ENCODE measurements at places on chromosomes 6 and 20.

- DNase-seq = no peak
These were observed 441.9 kb upstream of the PTCHD4 start for GRCh38 chr6:48552905-48553304.

- DNase-seq = no peak
These were observed 9.2 kb upstream of the TFAP2A start for GRCh38 chr6:10424040-10424439.

GRCh38 chr6:42860481-42860880, 18.9 kb upstream of the RPL7L1 start:
- no peak for DNase-seq

DNA sequence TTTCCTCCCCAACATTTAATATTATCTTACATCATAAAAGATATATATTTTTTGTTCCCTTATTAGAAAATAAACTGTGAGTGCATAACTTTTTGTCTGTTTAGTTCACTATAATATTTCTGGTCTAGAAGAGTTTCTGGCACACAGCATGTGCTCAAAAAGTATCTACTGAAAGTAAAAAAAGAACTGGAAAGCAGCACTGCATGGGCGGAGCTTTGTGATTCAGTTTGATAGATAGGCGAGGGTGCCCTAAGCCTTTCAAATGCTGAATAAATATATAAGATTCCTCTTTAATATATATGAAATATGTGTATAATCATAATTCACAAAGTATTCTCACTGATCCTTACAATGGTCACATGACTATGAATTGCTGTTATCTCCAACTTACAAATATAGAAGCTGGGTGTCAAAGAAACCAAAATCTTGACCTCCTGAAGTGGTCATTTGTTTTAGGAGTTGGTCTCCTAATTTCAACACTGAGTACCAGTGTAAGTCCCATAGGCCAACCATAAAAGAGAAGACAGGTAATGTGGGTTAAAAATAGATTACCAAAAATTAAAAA, 50.8 kb downstream of the OR2B2 start:
- no peak for DNase-seq

DNA sequence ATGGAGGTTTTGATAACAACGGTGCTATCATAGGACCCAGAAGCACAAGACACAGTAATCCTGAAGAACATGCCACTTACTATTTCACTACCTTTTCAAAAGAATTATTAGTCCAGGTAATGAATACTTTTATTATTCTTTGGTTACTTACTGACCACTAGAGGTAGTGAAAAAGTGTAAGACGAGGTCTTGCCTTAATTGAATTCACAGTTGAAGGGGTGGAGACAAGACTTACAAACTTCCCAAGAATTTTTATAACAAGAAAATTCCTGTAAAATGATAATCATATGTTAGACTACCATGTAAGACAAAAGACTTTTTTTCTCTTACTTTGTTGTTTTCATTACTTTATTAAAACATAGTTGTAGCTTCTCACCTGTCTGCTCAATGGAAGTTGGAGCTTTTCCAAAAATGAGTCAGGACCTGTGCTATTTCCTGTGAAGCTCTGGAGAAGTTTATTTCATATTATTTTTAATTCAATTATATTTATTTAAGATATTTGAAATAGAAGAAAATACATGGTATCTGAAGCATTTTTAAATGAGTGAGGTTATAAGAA, 52.4 kb downstream of the DOP1A start:
- DNase-seq = no peak

- no peak for DNase-seq
These were observed 502.2 kb upstream of the JARID2 start for GRCh38 chr6:14743474-14744211.

DNA sequence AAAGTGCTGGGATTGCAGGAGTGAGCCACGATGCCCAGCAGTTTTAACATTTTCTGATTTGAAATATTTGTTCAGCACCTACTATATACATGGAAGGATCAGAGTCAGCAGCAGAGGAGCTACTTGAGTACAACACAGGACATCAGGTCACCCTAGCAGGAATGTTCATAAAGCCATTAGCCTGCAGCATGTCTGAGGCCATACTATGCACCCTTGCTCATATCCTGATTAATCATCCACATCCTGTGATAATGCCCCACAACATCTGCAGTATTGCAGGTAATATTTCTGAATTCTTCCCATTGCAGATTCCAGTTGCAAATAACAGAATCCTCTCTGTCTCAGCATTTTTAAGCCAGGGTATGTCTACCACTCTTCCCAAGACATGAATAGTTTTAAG, 171.0 kb upstream of the PRND start:
- DNase-seq = no peak

DNA sequence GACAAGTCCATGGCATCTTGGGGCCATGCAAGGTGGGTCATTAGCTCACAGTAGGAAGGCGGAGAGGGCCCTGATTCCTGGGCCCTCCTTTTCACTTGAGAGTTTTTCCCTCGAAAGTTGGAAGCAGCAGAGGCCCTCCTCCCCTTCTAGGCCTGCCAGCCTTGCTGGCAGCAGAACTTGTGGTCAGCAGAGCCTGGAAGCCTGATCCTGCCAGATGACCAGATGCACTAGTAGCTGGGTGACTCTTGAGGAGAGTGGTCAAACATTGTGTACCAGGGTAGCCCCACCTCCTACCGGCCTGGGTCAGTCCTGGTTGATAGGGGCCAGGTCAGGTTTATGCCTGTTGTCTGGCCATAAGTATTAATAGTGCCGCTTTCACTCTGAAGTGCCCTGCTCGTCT, 3.8 kb upstream of the HMGA1 start:
- DNase-seq = no peak

- DNase-seq = no peak
These were observed 187.6 kb downstream of the EPM2A start for GRCh38 chr6:145547594-145548335.

GRCh38 chr20:1685304-1686052, 27.9 kb upstream of the SIRPG start:
- DNase-seq = no peak

DNA sequence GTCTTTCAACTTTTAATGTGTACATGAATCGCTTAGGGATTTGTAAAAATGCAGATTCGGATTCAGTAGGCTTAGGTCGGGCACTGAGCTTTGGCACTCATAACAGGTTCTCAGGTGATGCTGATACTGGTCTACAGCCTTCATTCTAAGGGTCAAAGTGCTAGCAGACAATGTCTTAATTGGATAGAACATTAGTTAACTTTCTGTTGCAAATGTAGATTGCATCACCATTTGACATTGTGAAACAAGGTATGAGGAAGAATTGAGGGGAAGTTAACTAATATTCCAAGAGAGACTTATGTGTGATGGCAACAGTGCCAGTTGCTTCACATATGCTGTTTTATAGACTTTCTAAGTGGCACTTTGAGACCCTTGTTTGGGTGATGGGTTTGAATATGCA, 86.9 kb downstream of the MLIP start:
- DNase-seq = no peak

DNA sequence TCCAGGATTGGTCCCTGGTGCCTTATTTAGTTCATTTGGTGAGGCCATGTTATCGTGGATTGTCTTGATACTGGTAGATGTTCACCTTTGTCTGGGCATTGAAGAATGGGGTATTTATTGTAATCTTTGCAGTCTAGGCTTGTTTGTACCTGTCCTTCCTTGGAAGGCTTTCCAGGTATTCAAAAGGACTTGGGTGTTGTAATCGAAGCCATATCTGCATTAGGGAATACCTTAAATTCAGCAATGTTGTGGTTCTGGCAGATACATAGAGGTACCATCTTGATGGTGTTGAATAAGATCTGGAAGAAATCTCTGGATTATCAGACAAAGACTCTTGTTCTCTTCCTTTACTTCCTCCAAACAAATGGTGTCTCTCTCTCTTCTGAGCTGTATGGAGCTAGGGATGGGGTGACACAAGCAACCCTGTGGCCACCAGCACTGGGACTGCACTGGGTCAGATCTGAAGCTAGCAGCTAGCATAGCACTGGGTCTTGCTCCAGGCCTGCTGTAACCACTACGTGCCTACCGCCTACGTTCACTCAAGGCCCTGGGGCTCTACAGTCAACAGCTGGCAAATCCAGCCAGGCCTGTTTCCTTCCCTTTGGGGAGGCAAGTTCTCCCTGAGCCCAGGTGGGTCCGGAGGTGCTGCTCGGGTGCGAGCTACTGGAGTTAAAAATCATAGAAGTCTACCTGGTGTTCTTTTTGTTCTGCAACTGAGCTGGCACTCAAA, 261.1 kb upstream of the CITED2 start:
- DNase-seq = no peak

- DNase-seq = no peak
These were observed 29.5 kb downstream of the MAFB start for GRCh38 chr20:40659567-40659966.

Measured in NCI-H2081 (cell line).